ENCODE measurements at places on chromosomes 1 and 21.

GRCh38 chr1:35863881-35864625, 19.0 kb upstream of the AGO1 start:
- DNase-seq, result no peak

DNA sequence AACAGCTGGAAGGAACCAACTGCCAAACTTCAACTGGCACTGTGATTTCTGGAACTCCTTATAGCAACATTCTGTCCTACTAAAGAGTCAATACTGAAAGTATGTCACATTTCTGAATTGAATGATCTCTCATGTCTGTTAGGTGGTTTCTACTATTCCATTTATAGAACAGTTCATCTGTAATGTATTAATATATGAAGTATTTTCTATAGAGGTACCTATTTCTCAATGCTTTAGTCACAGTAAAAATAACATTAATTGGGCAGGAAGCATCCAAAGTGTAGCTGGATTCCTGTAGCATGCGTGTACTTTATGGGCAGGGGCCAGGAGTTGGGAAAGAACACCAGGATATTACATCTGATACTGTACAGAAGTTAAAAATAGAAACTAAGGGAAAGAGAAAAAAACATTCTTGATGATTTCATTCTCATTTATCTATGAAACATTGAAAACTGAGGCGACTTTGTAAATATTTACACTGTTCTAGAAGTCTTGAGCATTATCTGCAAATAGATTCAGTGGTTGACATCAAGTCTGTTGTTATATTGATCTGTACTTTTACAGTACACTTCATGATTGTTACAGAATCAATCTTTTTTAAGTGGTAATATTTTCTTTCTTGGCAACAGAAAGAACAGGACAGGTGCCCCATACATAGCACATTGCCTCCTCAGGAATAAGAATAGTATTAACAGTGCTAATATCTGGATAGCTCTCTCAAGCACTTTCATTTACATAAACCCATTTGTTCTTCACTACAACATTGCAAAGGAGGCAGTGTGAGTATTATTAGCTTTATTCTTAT, 6.2 kb upstream of the ZNF281 start:
- DNase-seq, result no peak

DNA sequence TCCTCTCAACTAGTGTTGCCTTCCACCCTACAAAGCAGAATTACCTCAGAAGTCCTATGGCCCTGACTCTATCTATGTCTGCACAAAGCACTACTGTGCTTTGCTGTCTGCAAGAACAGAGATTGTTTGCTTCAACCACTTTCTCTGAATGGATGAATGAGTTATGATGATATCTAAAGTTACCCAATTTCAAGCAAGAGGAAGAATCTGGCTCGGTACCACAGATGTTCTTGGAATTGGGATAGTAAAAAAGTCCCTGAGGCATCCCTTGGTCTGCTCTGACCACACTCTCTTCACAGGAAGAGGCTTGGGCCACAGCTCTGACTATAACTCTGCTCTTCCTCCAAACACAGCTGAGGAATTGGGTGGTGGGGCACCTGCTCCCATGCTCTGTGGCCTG, 31.2 kb downstream of the MTARC1 start:
- no peak for DNase-seq

DNA sequence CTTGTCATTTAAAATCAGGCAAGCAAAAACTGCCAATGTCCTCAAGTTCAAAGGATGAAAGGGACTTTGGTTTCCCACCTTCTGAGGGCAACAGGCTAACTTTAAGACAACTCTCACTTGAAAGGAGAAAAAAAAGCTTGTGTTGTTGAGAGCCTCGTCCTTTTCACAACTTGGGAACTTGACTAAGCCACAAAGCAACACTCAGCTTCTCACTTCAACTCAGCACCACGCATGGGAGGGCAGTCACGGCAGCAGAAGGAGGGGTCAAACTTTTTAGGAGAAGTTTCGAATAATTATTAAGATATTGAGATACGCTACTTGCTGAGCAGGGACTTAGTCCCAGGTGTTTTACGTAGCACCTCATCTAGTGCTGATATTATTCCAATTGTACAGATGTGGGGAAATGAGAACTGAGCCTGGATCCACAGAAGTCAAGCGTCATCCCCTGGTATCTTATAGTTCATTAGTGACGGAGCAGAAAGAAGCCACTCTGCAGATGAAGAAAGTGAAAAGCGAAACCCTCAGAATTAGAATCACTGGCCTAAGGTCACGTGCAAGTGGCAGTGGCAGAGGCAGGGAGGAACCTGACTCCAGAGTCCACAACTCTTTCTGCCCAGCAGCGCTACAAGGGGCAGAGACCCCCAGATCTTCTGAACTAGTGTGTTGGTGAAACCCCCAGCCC, 83.6 kb downstream of the JAK1 start:
- no peak for DNase-seq

DNA sequence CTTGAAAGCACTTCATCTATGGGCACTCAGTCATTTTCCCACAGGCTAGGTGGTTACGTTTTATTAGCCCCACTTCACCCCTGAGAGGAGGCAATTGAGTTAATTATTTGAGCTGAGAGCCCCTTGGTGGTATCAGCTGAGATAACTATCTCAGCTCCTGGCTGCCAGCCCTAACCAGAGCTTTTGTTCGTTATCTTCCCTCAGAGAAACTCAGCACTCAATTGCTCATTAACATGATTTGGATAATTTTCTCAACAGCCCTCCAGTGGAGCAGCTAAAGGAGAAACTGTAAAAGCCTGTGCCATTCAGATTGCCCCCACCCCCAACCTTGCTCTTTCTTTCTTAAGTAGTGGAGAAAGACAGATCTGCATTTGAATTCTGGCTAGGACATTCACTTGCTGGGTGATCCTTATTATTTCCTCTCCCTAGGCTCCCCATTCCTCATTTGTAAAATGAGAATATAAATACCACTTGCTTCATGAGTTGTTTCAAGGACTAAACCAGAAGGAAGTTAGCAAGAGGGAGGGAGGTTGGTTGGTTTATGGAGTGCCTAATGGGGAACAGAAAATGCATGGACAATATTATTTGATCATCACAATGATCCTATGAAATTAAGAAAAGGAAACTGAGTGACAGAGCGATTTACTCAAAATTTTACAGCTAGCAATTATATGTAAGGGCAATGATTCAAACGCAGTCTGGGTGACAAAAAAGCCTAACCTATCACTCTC, 218.7 kb upstream of the FGGY start:
- no peak for DNase-seq

DNA sequence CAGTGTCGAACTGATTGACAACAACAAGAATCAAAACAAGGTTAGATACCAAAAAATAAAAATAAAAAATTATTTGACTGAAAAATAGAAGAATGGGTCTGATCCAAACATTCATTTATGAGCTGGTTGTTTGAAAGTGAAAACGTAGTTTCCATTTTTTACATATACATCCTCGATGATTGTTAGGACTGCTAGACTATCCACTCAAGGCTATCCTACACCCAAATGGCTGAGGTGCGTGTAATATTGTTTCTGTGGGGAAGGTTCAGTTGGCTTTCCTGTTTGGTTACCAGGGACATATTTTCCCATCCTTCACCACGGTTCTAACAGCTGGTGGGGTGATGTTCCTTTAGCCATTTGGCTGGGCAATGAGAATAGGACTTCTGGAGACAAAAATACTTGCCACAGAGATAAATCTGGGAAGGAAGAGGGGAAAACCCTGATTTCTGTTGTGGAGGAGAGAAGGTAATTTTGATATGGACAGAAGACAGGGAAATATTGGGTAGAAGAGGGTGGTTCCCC, 66.3 kb downstream of the MAP3K7CL start:
- DNase-seq, result no peak

GRCh38 chr1:167898578-167899222, 15.2 kb downstream of the ADCY10 start:
- no peak for DNase-seq

DNA sequence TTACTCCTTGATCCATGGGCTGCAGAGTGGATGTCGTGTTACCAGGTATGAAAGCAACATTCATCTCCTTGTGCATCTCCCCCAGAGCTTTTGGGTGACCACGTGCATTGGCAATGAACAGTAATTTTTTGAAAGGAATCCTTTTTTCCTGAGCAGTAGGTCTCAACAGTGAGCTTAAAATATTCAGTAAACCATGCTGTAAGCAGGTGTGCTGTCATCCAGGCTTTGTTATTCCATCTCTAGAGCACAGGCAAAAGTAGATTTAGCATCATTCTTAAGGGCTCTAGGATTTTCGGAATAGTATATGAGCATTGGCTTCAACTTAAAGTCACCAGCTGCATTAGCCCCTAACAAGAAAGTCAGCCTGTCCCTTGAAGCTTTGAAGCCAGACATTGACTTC, 27.3 kb downstream of the AGPAT3 start:
- no peak for DNase-seq

DNA sequence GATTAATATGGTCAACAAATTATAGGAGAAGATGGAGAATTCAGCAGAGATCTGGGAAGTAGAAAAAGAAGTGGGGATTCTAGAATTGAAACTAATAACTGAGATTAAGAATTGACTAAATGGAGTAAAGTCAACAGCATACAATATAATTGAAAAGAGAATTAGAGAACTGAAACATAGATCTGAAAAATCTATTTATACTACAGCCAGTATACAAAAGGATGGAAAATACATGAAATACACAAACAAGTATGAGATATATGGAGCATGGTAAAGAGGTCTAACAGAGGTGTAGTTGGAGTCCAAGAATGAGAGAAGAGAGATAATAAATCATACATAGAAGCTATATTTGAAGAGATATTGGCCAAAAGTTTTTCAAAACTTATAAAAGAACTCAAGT, 235.2 kb downstream of the FGGY start:
- no peak for DNase-seq

DNA sequence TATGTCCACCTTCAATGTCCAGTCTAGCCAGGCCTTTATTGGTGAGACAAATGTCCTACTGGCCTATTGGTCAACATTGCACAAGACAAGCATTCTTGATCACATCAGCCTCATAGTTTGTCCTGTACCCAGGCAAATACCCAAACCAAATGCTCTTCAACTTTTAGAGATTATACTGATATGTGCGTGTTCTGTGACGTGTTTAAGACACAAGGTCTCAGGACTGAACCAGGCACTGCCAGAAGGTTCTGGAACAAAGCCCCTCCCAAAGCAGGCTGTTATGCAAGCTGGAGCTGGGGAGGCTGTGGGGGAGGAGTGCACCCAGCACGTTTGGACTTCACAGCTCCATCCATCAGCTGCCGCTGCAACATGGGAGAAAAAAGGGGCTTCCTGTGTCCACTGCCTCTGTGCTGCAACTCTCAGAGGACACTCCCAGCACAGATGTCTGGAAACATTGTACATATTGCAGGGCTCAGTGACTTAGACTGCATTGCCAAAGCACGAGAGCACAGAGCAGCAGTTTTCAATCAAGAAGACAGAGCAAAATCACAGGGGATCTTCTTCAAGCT, 45.9 kb downstream of the NID1 start:
- no peak for DNase-seq

DNA sequence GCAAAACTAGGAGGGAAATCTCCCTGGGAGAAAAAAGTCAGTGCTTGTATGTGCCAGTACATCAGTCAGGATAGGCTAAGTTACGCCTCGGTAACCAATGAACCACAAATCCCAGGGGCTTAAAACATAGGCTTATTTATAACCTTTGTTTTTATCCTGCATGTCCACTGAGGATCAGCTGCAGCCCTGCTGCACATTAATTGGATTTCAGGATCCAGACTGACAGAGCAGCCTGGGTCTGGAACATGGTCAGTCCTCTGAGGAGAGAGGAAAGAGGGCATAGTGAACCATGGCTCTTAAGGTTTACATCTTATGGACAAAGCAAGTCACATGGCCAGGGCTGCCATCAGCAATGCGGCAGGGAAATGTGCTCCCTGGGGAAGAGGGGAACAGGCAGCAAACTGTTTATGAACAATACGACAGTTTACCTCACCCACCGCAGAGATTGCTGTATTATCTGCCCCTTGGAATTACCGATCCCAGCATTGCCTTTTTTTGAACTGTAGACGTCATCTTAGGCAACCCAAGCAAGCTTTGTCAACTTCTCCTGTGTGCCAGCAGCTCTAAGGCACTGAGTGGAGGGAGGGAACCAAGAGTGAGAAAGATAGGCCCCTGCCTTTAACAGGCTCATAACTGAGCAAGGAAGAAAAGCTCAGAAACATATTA, 9.1 kb upstream of the SPRR4 start:
- no peak for DNase-seq

DNA sequence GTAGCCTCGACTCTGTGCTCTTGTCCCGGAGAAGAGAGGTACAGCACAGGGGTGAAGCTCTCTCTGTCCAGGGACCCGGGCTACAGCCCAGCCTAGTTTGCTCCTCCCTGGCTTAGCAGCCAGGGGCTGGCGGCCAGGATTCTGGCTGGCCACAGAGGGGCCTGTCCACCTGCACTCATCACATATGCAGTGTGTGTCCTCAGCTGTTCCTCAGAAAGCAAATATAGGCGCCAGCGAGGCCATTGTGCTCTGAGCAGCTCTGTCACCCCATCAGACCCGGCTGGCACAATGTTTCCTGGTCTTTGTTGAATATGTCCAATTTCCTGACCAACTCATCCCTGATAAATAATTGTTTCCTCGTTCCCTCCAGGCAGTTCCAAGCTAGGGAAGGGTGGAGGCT, 28.5 kb downstream of the KCND3 start:
- DNase-seq, result no peak

DNA sequence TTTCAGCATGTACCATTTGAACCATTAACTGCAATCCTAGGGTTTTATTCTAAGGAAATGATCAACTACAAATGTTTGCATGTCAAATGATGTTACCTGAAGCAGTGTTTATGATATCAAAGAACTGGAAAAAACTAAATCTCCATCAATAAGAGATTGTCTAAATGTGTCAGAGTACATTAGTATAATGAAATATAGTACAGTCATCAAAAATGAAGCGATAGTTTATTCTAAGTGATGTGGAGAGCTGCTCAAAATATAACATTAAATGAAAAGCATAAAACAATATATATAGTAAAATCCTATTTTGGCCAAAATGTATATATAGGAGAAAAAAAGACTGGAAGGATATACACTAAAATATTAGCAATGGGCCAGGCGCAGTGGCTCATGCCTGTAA, 24.0 kb downstream of the AKNAD1 start:
- DNase-seq, result no peak

GRCh38 chr1:215056584-215056983, 26.0 kb upstream of the KCNK2 start:
- no peak for DNase-seq

DNA sequence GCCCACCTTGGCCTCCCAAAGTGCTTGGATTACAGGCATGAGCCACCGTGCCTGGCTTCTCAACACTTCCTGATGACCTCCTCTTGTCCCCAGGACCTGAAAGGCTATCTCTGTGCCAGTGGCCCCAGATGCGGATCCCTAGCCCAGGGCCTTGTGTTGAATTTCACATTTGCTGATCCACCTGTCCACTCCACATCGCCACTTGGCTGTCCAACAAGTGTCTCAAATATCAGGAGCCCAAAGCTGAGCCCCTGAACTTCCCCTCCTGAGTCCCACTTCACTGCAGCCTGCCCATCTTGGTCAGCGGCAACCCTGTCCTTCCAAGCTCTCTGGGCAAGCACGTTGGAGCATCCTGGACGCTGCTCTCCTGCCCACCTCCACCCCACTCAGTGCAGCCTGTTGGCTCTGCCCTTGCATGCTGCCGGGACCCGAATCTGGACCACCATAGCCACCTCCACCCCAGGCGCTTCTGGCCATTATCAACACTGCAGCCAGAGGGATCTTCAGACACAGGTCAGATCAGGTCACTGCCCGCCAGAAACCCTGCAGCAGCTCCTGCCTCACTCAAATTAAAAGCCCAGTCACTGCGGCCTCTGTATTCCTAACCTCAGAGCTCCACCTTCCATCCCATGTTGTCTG, 352.5 kb upstream of the VAMP3 start:
- DNase-seq, result no peak
